K562 (cell line): ENCODE measurements at places on chromosomes 11 and 22.

- no peak for DNase-seq
Measured at GRCh38 chr22:20657963-20658362, 116.0 kb upstream of the SERPIND1 start.

GRCh38 chr22:50082961-50083461 is 2.2 kb downstream of the MLC1 start:
- no peak for DNase-seq

- no peak for DNase-seq
Measured at GRCh38 chr11:108498816-108499408, 728 bp upstream of the POGLUT3 start.

- DNase-seq = no peak
Measured at GRCh38 chr11:33028537-33028914, 10.8 kb upstream of the TCP11L1 start.

DNA sequence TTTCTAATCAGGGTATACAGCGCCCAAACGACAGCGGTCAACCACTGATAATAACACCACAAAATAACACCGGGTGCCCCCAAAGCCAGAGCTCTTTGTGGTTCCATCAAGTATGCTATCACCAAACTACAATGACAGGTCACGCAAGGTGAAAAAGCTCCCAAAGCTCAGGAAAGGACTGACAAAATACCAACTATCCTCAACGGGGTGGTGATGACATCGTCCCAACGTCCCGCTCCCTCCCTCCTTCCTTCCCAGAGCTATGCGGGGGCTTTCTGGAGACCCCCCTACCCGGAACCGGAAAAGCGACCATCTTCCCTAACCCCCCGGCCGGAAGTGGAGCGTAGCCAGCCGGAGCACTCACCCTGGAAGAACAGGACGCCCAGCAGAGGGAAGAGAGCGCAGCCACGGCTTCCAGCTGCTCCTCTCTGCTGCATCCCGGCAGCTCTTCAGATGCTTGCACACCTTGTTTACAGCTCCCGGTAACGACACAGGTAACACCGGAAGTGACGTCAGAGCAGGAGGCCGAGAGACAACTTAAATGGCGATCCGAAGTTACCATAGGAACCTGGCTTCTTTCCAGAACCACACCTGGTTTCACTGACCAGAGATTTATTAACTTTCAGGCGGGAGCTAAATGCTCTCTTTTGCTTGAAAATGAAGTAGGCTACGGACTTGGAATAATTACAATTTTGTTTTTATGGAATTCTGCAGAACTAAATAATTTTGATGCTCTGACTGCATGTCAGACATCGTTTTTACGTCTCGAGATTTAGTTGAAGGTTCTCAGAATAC is at the start of gene MPZL3:
Gene MPZL3 (minus strand): TSS at position 508 of the 795 bp plus-strand sequence. CDS start 71 bp downstream, at position 437.
- DNase-seq = peak; percentile 82

DNA sequence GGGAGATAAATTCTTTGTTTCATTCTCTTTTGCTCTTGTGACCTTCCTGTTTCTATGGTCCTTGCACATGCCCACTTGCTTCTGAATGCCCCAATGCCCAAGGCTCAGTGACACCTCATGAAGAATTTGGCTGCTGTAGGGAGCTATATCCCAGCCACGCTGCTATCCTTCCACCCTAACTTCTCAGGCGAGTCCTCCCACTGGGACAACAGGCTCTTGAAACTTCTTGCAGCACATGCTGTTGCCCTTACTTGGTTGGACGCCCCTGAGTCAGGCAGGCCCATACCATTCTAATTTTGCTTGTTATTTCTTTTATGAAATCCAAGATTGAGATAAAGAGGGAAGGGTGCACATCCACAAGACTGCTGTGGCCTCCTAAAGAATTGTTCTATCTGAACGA is 57.6 kb upstream of the BLID start:
- no peak for DNase-seq

GRCh38 chr11:112625814-112626213 is 335.4 kb upstream of the NCAM1 start:
- no peak for DNase-seq

DNA sequence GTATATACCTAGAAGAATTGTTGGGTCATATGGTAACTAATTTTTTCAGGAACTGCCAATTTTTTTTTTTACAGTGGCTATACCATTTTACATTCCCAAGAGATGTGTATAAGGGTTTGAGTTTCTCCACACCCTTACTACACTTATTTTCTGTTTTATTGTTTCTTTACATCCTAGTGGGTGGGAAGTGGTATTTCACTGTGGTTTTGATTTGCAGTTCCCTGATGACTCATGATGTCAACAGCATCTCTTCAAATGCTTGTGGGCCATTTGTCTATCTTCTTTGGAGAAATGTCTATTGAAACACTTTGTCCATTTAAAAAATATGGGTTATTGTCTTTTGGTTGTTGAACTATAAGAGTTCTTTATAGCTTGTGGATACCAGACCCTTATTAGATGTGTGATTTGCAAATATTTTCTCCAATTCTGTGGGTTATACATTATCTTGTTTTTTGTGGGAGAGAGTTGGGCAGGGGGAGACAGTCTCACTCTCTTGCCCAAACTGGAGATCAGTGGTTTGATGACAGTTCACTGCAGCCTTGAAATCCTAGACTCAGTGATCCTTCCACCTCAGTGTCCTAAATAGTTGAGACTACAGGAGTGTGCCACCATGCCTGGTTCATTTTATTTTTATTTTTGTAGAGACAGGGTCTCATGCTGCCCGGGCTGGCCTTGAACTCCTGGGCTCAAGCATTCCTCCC is 30.3 kb upstream of the PISD start:
- no peak for DNase-seq

DNA sequence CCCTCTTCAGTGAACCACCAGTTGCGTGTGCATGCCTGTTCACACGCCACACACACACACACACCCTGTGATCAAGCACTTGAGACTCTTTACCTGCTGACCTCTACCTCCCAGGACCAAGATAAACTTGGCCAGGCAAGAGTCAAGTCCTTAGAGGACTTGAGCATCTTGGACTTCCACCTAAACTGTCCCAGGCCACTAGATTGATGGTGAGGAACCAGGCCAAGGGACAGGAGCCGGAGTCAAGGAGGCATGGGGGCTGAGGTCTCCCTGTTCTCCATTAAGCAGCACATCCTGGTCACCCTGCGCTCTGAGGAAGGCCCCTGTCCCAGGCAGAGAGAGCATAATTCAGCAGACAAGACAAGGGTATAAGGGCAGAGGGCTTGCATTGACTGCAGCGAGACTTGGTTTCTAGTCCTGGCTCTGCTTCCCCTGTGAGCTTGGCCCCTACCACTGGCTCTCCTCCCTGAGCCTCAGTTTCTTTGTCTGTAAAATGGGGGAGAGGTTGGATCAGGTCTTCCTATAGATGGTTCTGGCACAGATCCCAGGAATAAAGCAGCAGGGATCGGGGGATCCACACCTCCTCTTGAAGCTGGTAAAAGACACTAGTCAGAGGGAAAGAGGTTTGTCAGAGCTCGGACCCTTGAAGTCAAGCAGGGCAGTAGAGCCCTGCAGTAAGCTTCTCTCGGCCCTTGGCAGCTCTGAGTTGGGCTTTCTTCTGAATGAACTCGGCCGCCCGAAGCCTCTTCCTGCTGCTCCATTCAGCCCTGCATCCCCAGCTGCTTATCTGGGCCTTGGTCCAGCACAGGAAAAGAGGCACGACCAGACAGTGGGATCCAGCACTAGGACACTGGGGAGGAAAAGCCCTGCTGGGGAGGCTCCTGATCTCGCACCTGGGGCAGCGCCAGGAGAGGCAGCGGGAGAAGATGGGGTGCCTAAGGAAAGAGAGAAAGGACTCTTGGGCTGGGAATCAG is 2.0 kb downstream of the CREB3L1 start:
- no peak for DNase-seq

DNA sequence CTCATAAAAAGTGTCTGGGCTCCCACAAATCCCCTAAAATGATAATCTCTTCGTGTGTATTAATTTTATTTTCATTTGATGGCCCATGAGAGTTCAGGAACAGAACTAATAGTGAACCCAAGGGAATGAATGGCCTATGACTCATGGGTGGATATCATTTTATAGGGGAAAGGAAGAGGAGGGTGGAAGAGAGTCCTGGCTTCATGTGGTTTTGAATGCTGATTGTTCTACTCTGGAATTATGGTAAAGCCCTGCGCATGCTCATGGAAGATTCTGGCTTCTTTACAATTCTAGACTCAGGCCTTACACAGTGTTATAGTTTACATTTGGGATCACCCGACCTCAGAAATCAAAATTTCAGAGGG is 35.2 kb downstream of the MAML2 start:
- no peak for DNase-seq

GRCh38 chr11:44305026-44305469 is 4.9 kb downstream of the ALX4 start:
- no peak for DNase-seq

GRCh38 chr22:45544588-45545170 is 42.0 kb downstream of the FBLN1 start:
- DNase-seq = no peak

- no peak for DNase-seq
Measured at GRCh38 chr22:39365492-39365780, 15.6 kb downstream of the SYNGR1 start.

GRCh38 chr22:20420157-20420842 is 17.3 kb downstream of the SCARF2 start:
- no peak for DNase-seq

- DNase-seq = no peak
Measured at GRCh38 chr11:132466983-132467382, 1065.3 kb downstream of the OPCML start.

DNA sequence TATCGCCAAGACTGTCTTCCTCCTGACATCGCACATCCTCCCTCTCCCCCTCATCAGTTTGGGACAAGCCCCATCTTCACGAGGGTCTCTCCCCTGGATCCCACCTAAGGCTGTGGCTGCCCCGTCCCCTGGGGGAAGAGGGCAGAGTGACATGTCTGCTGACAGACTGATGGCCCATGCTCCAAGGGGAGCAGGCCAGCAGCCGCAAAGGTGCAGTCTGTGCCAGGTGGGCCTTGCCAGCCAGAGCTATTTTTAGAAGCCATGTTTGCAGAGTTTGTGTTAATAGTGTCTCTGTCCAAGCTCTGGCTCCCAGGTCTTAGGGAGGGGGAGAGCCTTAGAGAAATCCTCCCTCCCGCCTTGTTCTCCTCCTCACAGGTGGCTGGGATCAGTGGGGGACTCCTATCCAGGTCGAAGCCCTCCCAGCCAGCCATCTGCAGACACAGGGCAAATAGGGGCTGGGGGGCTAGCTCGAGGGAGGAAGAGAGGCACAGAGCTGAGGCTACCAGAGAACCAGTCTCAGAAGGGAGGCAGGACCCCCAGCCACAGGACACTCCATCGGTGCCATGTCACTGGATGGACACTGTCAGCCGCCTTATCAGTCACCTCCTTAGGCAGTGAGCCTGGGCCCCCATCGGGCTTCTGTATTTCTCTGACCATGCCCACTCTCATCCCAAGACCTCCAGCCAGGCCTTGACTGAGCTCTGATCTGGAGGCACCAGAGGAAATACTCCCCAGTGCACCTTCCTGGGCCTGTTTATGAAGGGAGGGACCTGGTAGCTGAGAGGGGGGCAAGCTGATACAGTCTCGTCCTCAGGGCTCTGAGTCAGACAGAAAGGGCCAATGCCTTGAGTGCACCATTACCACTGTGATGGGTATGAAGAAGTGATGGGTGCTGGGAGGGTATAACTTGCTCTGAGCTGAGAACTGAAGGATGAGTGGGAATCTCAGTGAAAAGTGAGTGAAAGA is 49.3 kb downstream of the CHRDL2 start:
- DNase-seq = no peak

- DNase-seq = no peak
Measured at GRCh38 chr11:90908074-90908473, 685.2 kb upstream of the CHORDC1 start.

DNA sequence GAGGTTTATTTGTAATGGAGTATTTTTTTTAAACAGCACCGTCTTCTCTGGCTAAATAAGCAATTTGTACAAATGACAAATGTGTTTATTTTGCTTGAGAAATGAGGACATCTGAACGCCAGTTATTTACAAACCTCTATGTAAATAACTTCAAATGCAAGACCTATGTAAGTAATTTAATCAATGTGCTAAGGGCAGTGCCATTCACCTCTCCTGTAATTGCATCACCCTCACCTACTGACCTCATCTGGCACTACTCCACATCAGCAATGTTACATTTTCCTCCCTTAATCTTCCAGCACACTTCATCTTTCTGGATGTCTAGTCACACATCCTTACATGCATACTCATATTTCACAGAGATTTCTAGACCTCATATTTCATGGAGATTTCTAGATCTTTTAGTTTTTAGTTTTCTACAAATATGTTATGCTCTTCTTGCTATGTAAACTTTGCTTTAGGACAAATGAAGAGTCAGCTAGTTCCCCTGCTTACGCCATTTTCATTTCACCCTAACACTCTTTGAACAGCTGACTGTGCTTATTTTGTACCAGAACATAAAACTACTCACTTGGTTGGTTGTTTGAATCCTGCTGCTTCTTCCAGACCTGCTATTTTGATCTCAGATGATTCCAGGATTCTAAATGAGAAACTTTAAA is 238.6 kb downstream of the GRM5 start:
- no peak for DNase-seq

DNA sequence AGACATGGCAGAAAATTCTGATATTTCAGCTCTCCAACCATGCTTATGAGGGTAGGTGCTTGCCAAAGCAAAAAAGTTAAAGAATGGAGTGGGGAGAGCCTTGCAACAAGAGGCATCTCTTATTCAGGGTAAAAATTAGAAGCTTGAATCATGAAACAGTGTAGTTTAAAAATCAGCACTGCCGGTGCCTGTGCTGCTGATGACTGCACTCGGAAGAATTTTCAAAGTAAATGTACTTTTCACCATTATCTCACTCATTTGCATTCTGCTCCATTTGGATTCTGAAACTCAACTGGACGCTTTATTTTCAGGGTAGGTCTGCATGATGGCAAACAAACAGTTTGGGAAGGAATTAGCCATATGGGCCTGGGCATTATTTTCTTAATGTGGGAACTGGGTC is 126.3 kb downstream of the KIRREL3 start:
- no peak for DNase-seq

- no peak for DNase-seq
Measured at GRCh38 chr22:29973269-29973668, 90.3 kb downstream of the MTMR3 start.
